ENCODE measurements at places on chromosomes 7 and 10. TPM values are rescaled to one million over a fixed set of nuclear protein-coding genes. Genes with fewer than 3 reads are reported as not detected.

Gene ZNF487
- total RNA-seq, result 21.4 TPM

Gene TFR2
- 0.27 TPM for total RNA-seq

Gene SPDYE5
- not detected for total RNA-seq

Gene C7orf57
- not detected for total RNA-seq

Gene EEPD1
- 4.3 TPM for total RNA-seq

Gene PLEKHS1
- not detected for total RNA-seq

Gene UPK3B
- 1.5 TPM for total RNA-seq

Gene AS3MT
- total RNA-seq, result 9.8 TPM

Gene TCAF1
- 70.0 TPM for total RNA-seq

Gene TLX1
- total RNA-seq, result not detected

Gene RTKN2
- total RNA-seq, result not detected

Gene LEP
- total RNA-seq, result 0.11 TPM

Gene IDI2
- not detected for total RNA-seq

Gene C10orf143
- total RNA-seq, result 5.0 TPM

Gene TMEM176B
- 23.3 TPM for total RNA-seq

Gene PARG
- 23.1 TPM for total RNA-seq

Gene LZTS2
- total RNA-seq, result 107 TPM

Gene PTPRE
- 16.8 TPM for total RNA-seq

Gene OR2A12
- not detected for total RNA-seq

Gene OR6B1
- total RNA-seq, result not detected

Gene WEE2
- 0.79 TPM for total RNA-seq

Gene TEX47
- total RNA-seq, result not detected

Gene CALCR
- total RNA-seq, result not detected

Gene CRHR2
- 0.39 TPM for total RNA-seq

Gene CNNM1
- 0.56 TPM for total RNA-seq

Data from thyroid gland (tissue), 4 donors.